ENCODE measurements at places on chromosomes 1 and 21.

DNA sequence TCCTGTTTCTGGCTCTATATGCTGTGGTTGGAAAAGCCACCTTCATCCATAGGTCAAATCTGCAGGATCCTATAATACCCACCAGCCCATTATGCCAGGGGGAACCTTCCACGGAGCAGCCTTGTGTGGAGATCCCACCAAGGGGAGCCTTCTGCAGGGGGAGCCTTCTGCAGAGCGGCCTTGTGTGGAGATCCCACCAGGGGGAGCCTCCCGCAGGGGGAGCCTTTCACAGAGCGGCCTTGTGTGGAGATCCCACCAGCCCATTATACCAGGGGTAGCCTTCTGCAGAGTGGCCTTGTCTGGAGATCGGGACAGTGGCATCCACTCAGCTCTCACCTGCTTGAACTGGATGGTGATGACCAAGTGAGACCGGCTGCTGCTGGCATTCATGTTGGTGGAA lies 85.3 kb downstream of the SCCPDH start:
- DNase-seq: peak; percentile 16

DNA sequence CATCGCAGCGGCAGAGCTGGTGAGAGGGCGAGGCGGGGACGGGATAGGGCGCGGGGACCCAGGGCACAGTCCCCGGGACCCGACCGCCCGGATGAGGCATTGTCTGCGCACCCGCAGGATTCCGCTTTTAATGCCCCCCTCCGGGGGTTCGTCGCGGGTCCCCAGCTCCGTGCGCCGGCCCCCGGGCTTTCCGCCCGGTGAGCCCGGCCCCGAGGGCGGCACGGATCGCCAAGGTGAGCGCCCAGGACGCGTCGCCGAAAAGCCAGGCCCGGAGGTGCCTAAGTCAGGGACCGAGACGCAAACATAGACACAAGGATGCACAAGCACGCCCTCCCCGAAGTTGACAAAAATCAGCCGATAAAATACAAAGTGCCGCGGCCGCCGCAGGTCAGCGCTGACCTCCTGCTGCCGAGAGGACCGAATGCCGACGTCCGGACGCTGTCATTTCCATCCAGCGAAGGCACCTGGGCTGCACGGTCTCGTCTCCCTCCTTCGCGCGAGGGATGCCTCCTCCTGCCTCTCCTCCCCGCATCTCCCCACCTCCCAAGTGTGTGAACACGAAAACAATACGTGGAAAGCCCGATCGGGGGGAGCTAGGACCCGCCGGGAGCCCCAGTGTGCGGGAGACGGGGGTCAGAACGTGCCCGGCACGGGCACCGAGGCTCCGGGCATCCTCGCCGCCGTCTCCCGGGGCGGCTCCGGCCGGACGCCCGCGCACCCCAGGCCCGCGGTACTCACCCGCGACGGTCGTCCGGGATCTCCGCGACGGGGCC lies 101.1 kb upstream of the SOD1 start:
- DNase-seq: no peak

DNA sequence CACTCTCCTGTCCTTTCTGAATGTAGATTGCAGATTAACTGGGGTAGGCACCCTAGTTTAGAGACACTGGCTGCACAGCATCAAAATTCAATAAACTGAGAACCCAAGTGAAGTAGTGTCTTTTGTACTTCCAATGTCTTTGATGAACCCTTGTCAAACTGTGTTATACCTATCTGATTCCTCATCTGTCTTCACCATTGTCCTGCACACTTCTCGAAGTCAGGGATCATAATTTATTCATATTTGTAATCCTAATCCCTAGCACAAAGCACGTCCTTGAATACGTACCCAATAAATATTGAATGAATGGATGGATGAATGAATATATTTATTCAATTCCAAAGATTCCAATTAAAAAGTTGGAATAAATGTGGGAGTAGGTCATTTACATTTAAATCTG lies 256.6 kb upstream of the PTBP2 start:
- DNase-seq: no peak

DNA sequence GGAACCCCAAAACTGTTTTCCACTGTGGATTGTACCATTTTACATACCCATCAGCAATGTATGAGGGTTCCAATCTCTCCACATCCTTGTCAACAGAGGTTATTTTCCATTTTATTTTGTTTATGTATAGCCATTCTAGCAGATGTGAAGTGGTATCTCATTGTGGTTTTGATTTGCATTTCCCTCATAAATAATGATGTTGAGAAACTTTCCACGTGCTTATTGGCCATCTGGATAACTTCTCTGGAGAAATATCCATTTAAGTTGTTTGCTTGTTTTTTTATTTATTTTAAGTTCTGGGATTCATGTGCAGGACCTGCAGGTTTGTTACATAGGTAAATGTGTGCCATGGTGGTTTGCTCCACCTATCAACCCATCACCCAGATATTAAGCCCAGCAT lies 280.2 kb upstream of the USP25 start:
- DNase-seq: no peak

Data from NAMALWA (cell line).